Activated naive CD4-positive, alpha-beta T cell treated with anti-CD3 and anti-CD28 coated beads, Interleukin-2, amount 50 U/mL, for 16 hours (primary cell): ENCODE measurements at places on chromosomes 13 and 19.

DNA sequence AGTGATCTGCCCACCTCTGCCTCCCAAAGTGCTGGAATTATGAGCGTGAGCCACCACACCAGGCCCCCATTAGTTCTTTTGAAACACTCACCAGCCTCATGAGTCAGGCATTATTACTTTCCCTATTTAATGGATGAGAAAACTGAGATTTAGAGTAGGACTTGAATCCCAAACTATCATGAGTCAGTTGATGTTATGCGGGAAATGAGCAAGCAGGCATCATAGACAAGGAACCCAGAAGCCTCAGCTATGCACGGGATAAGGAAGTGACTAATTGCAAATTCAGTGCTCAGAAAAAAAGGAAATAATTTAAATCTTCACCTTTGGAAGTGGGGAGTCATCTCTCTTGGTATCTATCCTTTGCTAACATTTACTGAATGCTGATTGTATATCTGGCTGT is 217.5 kb downstream of the ABCC4 start:
- no peak for DNase-seq

GRCh38 chr13:103510007-103510535 is 443.9 kb upstream of the SLC10A2 start:
- DNase-seq, result no peak

DNA sequence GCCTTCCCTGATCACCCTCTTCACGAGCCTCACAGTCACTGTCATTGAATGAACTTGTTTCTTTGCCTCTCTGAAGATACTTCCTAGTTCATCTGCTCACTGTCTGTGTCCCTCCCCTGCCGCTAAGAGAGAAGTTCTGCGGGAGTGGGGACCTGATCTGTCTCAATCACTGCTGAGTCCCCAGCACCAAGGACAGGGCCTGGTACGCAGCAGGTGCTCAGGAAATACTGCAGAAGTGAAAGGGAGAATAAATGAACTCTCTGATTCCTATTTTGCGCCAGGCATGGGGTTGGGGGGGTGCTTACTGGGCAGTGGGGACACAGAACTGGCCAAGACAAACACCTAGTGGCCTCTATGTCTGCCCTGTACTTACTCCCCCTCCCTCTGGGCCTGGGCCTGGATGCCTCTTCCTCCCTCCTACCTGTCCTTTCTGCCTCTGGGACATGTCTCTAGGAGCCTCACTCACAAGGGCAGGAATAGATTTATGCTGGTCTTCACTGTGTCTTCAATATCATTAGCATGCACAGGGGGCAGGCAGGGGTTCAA is 17.5 kb downstream of the FCGBP start:
- DNase-seq, result no peak

GRCh38 chr13:26480246-26480855 is 77.1 kb upstream of the WASF3 start:
- DNase-seq, result no peak

DNA sequence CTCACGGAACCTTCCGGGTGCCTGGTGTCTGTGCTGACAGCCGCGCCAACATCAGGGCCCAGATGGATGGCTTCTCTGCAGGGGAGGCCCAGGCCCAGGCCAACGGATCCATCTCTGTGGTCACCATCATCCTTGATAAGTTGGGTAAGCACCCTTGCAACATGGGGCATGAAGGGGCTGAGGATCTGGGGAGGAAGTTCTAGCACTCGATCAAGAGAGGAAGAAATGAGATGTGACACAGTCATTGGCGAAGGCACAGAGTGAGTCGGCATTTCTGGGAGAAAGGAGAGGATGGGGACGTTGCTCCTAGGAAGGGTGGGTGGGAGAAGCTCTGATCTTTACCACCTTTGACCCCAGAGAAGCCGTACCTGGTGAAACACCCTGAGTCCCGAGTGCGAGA is 4.4 kb downstream of the CILP2 start:
- DNase-seq, result no peak

DNA sequence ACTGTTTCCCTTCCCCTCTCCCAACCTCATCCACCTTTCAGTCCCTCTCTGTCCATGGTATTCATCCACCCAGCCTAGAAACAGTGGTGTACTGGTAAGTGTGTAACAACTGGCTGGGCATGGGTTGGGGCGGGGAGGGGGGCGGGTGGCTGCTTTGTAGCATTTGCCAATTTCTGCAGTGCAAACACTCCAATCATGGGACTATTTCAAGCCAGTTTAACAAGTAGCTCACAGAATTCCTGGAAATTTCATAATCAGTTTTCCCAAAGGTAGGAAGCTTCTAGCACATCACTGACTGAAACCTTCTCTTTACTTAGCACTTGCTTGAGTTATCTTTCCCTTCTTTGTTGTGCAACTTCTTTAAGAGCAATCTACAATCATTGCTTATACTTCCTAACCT is 100.8 kb upstream of the WASF3 start:
- DNase-seq, result no peak
